CD8-positive, alpha-beta memory T cell (primary cell): ENCODE measurements at places on chromosomes 1 and 21. TPM values are rescaled to one million over a fixed set of nuclear protein-coding genes. Genes with fewer than 3 reads are reported as not detected.

The GCSAML gene
- total RNA-seq: 0.20 TPM

The MANEAL gene
- total RNA-seq: 8.0 TPM

DNA sequence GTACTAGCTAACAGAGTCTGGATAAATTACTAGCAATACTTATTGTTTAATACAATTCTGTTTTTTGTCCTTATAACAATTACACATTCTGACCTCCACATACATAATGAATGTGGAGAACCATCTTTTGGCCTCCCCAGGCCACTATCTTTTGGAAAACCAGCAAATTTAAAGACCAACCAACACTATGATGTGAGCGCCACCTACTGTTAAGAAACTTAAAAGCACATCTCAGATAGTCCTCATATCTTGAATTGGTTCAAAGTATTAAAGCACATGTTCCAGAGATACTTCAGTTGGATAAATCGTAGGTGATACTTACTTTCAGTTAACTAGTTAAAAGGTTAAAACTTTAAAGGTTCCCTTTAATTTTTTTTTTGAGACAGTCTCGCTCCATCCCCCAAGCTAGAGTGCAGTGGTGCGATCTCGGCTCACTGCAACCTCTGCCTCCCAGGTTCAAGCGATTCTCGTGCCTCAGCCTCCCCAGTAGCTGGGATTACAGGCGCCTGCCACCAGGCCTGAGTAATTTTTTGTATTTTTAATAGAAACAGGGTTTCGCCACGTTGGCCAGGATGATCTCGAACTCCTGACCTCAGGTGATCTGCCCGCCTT is 29.3 kb upstream of the USP1 start:
- H3K27ac ChIP-seq: no peak overlapping the region
- no peaks in the 10 kb centered on the region for H3K27me3 ChIP-seq
- no peak overlapping the region for H3K4me3 ChIP-seq
- no peak for DNase-seq
- H3K36me3 ChIP-seq: no peaks in the 10 kb centered on the region

- H3K4me3 ChIP-seq: no peak overlapping the region
- H3K27me3 ChIP-seq: peaks cover 2% of the 10 kb centered on the region
- no peak for DNase-seq
- no peak overlapping the region for H3K27ac ChIP-seq
Measured at GRCh38 chr1:7190261-7190660, 405.0 kb downstream of the CAMTA1 start.

GRCh38 chr1:56854521-56855099 is at the start of gene C8A:
TSS of gene C8A (plus strand) at chr1:56854797. CDS start at chr1:56854902, 105 bp downstream.
- no peak for DNase-seq
- no peak within 1 kb of the TSS for H3K27ac ChIP-seq
- H3K4me3 ChIP-seq: no peak within 1 kb of the TSS
- H3K36me3 ChIP-seq: no peaks in the 10 kb centered on the region
- H3K4me1 ChIP-seq: no peaks in the 10 kb centered on the region
- no peaks in the 10 kb centered on the region for H3K27me3 ChIP-seq
